NCI-H187 treated with DMSO at 0.1 percent for 48 hours (cell line): ENCODE measurements at places on chromosomes 16 and 17.

DNA sequence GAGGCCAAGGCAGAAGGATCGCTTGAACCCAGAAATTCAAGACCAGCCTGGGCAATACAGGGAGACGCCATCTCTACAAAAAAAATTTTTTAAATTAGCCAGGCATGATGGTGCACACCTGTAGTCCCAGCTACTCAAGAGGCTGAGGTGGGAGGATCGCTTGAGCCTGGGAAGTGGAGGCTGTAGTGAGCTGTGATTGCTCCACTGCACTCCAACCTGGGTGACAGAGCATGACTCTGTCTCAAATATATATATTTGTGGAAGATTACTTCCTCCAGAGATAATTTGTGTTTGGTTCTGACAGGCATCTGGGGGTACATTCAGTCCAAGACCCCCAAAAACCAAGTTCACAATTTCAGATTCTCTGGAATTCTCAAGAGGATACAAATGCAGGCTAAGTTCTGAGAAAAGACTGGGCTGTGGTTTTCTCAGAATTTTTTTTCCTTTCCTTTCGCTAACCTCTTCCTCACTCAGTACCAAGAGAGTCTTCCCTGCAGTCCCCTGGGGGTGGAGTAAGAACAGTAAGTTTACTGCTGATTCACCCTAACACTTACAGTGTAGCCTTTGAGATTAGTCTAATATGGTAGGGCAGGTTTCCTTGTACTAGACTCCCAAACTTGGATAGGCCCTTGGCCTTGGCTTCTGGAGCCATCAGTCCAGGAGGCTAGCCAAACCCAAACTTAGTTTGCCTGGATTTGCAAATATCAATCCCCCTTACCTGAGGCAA, 15.1 kb downstream of the GSDMB start:
- no peak for DNase-seq

DNA sequence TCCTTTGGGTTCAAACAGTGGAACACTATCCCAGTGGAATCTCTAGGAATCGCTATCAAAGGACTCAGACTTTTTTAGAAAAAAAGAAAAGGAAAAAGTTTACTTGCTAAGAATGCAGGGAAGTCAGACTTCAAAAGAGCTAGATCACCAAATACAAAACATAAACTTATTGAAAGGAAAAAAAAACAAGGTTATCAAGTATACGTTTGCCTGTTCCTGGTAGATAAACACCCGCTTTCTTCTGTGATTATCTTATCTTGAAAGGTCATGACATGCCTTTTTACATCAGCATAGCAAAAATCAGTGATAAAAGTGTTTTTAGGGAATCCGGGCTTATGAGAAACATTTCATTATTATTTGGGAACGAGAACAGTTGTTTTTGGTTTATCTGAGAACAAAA, 129.3 kb upstream of the TMEM97 start:
- DNase-seq, result no peak

- DNase-seq, result no peak
Observed at GRCh38 chr17:8836821-8837562, 30.5 kb downstream of the PIK3R6 start.

GRCh38 chr16:80693553-80693952, 110.8 kb downstream of the CDYL2 start:
- no peak for DNase-seq

- DNase-seq, result no peak
Observed at GRCh38 chr16:9113707-9114106, 22.3 kb downstream of the HAPSTR1 start.

- no peak for DNase-seq
Observed at GRCh38 chr16:66588981-66589713, 9.9 kb downstream of the CMTM2 start.

DNA sequence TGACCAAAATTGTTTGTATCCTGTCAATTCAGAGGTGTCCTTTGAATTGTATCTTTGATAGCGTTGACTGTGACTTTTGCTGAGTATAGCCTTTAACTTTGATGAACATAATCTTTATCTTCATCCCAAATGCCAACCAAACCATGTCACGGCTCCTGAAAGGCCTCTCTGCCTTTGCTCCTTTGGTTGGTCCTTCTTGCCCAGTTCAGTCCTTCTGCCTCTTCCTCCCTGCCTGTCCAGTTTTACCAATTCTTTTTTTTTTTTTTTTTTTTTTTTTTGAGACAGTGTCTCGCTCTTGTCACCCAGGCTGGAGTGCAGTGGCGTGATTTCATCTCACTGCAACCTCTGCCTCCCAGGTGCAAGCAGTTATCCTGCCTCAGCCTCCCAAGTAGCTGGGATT, 12.9 kb upstream of the VPS4A start:
- no peak for DNase-seq

DNA sequence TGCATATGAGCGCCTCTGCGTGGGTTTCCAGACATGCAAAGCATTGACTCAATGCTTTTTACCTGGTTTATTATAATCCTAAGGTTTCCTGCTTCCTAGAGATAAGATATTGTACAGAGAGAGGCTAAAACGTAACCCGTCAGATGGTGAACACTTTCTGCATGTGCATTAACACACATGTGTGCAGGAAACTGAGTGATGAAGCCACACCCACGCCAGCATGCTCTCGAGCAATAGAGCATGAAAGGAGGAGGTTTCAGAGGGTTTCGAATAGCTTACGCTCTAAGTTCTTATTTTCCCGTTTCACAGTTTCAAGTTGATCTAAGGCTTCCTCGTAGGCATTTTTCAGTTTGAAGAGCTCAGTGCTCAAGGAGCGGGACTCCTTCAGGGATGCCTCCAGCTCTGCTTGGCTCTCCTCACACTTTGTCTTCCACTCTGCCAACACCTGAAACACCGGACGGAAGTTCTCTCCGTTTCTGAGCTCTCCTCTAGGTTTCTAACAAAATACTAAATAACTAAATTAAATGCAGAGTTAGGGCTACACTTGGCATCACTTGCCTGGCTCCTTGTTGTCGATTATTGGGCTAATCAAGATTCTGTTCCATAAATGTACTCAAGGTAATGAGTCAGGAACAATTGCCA, 23.2 kb downstream of the MYH3 start:
- DNase-seq, result no peak

DNA sequence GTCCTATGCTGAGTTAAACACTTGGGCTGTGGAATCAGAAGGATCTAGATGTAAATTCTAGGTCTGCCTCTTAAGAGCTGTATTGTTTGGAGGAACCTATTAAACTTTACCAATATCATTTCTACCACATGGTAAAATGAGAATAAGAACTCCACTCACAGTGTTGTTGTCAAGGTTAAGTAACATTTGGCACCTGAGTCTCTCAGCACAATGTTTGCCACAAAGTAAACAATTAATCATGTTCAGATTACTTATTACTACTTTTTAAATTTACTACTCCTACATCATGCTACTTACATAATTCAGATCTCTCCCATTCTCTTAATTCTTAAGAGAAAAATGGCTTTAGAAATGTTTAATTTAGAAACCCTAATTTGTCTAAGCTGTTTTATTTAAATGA, 305.9 kb downstream of the CA10 start:
- DNase-seq, result no peak

GRCh38 chr17:62625184-62625869, 2.1 kb upstream of the MRC2 start:
- DNase-seq, result no peak

- DNase-seq, result no peak
Observed at GRCh38 chr17:17934806-17935205, 37.4 kb downstream of the TOM1L2 start.

DNA sequence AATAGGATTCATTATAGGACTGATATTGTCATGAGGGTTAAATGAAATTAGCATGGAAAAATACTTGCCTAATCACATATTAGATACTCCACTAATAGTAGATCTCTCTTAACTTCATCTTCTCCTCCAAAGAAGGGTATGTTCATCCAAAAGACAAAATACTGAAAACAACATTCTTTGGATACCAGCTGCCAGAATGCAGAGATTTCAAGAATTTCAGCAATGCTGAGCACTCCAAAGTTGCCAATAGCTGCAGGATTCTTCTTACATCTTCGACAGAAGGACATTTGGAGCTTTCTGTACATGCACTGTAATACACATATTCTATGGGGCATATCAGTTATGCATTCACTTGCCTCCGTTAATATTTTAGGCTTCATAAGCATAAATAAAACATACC, 436.5 kb downstream of the HAPSTR1 start:
- DNase-seq, result no peak

- no peak for DNase-seq
Observed at GRCh38 chr17:82224666-82225065, 4.2 kb upstream of the SLC16A3 start.

- no peak for DNase-seq
Observed at GRCh38 chr17:81569986-81570514, 17.9 kb upstream of the FAAP100 start.
